Pancreas (tissue), 10 donors: ENCODE measurements at places on chromosomes 3 and 15. TPM values are rescaled to one million over a fixed set of nuclear protein-coding genes. Genes with fewer than 3 reads are reported as not detected.

Gene CGNL1
- 35.8 TPM for total RNA-seq

Gene SPG21
- 28.6 TPM for total RNA-seq

Gene EIF4E3
- total RNA-seq: 17.3 TPM

DNA sequence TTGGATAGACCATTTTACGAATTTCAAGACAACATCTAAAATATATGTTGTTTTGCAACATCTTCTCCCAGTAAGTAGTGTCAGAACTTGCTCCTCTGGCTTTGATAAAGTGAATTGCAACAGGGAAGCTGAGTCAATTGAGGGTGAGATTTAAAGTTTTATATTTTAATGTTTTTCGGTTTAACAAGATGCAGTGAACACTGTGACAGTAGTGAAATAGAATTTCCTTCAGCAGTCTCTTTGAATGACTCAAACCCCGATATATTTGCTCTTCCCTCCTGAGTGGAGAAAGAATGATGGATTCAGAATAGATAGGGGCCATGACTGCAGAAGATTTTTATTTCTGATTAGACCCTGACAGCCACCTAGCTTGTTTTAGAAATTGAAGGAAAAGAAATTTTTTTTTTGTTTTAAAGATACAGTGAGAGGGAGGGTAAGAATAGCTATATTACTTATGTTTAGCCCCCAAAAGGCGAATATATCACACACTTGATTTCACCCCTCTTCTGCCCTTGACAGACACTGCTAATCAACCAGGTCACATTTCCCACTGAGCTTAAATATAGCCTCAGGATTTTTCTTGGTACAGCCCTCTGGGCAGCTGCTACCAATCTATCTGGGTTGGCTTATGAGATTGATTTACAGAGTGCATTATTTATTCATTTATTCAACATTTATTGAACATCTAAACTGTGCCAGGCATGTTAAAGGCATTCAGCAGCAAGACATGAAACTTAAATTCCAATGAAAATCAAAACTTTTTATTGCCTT is 183.3 kb upstream of the ADAMTS9 start:
- DNase-seq: no peak

- DNase-seq: no peak
These were observed 112.5 kb upstream of the SMAD3 start for GRCh38 chr15:66952756-66953522.
